ENCODE measurements at places on chromosomes 11 and 22. TPM values are rescaled to one million over a fixed set of nuclear protein-coding genes. Genes with fewer than 3 reads are reported as not detected.

COPB1 gene
- total RNA-seq = 136 TPM

TEX12 gene
- total RNA-seq = 0.32 TPM

LINC01488 gene
- total RNA-seq = not detected

GUCY1A2 gene
- not detected for total RNA-seq

GRCh38 chr22:30150212-30150611 is 69.9 kb downstream of the HORMAD2 start:
- DNase-seq = no peak

DNA sequence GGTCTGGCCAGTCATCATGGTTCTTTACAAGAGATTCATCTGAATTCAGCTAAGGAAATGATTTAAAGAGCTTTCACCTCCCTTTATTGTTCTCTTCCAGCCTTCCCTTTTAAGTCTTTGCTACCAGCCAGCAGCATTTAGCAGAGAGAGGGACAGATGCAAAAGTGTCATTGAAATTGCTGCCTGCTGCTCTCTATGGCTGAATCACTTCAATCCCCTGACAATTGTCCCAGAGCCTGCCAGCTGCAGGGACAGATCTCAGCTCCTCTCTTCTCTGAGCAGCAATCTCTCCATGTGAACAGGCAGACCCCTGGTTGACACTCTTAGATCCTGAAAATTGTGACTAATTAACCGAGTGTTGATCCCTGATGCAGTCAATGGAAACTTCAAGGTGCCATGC is 816.9 kb upstream of the CCDC90B start:
- DNase-seq = no peak

DNA sequence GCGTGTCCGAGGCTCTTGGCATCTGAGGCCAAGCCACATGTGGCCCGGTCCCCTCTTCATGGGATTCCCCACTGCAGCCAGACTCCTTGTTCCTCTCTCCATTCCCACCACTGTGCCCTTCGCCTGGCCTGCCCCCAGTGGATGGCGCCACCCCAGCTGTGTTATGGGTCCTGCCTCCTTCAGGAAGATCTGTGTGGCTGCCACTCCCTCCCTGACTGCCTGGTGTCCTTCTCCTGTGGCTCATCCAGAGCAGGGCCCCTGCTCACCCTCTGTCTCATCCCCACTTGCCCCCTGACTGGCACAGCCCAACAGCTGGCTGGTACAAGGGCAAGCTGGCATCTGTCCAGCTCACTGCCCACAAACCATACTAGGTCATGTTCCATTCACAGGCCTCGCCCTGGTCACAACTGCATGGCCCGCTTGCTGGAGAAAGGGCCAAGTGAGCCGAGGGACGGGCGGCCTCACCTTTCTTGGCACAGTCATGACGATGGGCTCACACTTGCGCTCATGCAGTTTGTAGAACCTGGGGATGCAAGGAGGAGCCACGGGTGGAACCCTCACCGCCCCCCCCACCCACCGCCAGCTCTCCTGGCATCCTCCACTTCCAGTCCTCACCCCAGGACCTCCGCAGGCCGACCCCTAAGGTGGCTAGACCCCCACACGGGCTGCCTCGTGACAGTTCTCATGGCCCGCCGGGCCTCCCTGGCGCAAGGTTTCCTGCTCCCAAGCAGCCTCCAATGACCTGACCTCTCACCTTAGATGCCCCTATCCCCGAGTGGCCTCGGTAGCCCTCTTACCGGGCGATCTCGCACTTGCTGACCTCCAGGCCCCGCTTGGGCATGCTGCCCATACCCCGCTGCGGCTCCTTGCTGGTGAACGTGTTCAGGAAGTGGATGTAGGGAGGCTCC is 2.1 kb upstream of the PTPRCAP start:
- no peak for DNase-seq

DNA sequence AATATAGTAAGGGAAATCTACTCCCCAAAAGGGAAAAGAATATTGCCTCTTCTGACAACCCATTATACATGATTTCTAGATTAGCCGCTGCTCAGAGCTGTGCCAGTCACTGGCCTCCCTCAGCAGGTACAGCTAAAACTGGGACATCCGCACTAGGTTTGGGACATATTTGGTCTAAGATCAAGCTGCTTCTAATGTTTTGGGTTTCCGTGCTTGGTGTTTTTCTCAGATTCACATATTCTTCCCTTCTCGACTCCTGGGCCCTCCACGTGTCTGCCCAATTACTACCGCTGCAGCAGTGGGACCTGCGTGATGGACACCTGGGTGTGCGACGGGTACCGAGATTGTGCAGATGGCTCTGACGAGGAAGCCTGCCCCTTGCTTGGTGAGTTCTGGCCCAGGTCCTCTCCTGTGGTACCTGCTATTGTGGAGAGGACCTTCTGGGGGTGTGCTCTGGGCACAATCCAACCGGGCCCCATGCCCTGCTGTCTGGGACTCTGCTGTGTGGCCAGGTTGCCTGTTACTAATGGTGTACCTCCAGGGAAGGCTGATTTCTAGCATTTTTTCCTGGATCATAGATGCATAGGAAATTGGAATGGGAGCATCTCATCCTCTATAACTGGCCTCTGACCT is 138.1 kb upstream of the SORL1-AS1 start:
- DNase-seq = no peak

GRCh38 chr11:61495801-61496601 is 12.5 kb upstream of the LRRC10B start:
- no peak for DNase-seq

DNA sequence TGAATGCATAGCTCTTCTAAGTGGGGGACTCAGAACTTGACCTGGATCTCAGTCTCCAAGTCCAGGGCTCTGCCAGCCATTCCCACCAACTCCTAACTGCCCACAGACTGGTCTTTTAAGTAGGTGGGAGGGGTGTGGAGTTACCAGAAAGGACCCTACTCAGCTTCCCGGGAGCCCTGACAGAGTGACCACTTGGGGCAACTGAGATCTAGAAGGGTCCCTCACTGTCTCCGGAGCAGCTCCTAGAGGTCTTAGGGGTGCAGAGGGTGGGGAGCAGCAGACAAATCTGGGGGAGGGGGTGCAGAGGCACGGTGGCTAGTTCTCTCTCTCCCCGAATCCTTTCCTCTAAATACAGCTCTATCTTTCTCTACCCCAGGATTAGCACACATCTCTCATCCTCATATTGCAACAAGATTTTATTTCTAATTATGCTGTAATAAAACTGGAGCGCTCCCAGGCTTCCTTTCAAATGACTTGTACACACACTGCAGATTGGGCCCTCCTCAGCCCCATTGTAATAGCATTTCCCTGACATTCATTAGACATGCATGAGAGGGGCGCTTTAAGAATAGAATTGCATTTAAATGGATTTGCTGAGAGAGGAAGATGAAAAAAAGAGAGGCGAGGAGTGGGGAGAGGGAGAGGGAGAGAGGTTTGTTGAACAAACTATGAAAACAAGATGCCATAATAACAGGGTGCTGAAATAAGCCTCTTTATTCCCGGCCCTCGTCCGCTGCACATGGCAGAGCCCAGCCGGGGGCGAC is 219.0 kb downstream of the CEP164 start:
- no peak for DNase-seq

DNA sequence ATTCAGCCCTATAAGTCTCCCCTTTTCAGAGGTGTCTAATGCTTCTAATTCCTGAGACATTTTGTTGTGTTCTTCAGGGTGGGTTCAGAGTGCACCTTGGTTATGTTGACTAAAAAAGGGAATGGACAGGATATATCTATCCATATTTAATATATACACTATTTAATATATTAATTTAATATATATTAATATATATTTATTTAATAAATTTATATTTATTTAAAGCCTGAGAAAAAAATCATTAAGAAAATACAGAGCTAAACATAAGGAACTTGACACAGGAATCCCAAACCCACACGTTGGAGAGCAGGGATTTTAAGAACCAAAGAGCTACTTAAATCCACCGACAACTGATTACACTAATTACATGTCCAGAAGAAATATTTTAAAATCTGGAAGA is 674.2 kb upstream of the KIRREL3 start:
- DNase-seq = no peak

DNA sequence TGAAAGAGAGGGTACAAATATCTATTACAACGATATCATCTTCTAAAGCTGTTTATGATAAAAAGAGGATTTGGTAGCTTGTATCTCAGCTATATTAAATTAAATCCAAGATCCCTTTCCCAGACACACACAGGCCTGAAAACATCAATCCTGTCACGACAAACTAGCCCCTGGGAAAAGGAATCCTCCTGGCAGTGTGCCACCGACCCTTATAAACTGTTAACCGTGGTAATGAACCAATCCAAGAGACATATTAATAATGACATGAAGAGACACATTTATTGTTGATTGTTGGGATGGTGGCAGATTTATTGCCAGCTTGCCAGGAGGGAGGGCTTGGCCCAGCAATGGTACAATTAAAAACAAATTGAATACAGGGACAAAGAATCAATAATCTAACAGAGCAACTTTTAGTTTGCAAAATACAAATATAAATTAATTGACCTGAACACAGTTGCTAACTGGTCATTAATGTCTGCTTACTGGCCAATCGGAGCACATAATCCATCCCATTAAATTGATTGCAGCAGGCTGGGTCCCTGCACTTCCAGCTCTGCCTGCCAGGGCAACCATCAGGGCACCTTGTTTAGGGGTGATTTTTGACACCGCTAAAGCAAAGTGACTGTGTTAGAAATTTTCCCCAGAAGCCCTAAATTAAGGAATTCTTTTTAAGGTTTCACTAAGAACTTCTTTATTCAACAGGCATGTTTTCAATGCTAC is 887.6 kb downstream of the OPCML start:
- no peak for DNase-seq

DNA sequence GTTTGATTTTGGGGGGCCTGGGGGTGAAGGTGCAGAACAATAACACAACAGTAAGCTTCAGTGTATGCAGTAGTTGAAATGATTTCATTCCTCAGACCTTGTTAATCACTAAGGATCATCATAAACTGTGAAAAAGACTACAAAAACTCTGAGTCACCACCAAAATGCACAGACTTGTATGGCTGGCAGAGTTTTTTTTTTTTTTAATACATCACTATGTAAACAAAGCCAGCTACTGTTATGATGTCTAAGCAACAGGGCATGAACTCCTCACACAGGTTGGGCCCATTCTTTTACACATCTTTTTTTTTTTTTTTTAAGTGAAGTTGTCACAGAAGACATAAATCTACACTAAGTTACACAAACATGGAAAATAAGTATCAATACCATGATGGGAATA is 311.9 kb downstream of the GUCY1A2 start:
- no peak for DNase-seq

DNA sequence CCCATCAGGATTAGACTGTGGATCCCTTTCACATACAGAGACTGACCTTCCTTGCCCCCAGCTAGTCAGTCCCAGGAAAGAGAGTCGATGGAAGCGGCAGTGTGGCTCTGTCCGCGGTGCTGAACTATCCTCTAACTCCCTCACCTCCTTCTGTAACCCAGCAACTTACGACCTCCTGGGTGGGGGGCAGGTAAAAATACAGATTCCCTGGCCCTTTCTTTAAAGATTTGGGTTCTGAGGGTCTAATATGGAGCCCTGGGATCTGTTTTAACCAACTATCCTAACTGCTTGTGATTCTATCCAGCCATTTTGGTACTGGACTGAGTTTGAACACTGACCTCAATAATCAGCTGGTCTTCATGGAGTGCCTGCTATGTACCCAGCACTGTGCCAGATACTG is 23.2 kb downstream of the MFNG start:
- no peak for DNase-seq

DNA sequence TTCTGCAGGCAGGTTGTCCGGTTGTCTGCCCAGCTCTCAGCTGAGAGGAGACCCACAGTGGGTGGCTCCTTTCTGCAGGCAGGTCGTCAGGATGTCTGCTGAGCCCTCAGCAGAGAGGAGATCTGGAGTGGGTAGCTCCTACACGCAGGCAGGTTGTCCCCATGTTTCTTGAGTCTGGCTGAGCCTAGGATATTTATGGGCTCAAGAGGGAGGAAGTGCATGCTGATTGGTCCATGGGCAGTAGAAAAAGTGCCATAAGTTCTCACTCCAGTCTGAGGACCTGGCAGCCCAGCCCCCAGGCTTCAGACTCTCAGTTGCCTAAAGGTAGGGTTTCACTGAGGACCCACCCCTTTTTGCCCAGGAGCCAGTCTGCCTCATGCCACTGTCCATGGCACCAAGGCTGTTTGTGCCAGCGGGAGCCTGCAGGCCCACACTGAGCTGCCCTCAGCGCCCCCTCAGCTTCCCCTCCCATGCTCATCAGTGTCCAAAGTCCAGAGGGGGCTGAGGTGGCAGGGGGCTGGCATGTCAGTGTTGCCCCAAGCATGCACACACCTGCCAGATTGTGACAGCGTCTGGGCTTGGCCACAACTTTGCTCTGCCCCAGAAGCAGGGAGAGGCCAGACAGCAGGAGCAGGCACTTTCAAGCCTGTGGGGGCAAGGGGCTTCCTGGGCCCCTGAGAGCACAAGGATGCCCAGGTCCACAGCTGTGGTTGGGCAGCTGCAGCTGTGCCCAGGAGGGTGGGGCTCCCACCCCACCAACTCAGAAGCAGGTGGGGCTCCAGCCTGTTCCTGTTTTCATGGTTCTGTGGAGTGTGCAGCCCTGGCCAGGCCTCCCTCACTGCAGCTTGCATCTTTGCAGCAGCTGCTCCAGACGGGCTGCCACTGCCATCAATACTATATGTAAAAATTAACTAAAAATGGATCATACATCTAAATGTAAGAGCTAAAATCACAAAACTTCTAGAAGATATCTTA is 3.8 kb upstream of the RNF141 start:
- no peak for DNase-seq

- DNase-seq = no peak
Observed at GRCh38 chr11:106495046-106495445, 417.6 kb downstream of the AASDHPPT start.

DNA sequence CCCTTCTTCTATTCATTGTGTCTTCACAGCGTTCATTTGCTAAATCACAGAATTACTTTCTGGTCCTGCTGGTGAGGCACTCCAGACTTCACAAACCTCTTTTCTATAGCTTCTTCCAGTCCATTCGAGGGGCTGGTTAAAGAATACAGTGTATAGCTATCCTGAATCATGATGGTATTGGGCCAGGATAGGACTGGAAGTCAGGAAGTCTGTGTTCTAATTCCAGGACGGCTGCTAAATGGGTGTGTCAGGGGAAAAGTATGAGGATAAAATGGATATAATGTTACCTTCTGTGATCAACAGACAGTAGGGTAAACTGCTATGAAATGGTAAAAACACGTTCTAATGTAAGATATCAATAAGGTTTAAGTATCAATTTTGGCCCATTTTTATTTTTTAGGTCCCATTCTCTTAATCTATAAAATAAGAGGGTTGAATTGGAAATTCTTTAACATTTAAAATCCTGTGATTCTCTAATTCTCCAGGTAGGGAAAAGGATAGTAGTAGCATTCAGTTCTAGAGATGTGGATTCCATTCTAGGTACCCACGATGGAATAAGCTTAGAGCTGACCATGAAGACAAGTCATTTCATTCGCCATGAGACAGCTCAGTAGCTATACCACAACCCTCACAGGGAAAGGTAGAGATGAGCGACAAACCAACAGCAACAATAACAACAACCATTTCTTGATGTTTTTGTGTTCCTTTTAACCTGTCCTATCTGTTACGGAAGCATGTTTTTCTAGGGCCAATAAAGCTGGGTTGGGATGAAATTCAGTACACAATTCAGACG is 96.1 kb downstream of the SLC1A2 start:
- no peak for DNase-seq

Data from activated T-cell treated with anti-CD3 and anti-CD28 coated beads, Interleukin-2, amount 50 U/mL, for 72 hours (primary cell).